ENCODE measurements at places on chromosomes 6 and 20. TPM values are rescaled to one million over a fixed set of nuclear protein-coding genes. Genes with fewer than 3 reads are reported as not detected.

The RSPO4 gene
- not detected for total RNA-seq

The PKIG gene
- 6.6 TPM for total RNA-seq

The TBPL1 gene
- 31.5 TPM for total RNA-seq

The CD93 gene
- not detected for total RNA-seq

The BACH2 gene
- 7.2 TPM for total RNA-seq

The SCUBE3 gene
- total RNA-seq = 0.47 TPM

The TRIM31 gene
- total RNA-seq = 181 TPM

- H3K4me3 ChIP-seq = no peak overlapping the region
- H3K27ac ChIP-seq = no peak overlapping the region
- no peaks in the 10 kb centered on the region for H3K27me3 ChIP-seq
- H3K4me1 ChIP-seq = peaks cover 30% of the 10 kb centered on the region
- no peak for DNase-seq
Measured at GRCh38 chr6:21804941-21805610, 211.5 kb downstream of the SOX4 start.

DNA sequence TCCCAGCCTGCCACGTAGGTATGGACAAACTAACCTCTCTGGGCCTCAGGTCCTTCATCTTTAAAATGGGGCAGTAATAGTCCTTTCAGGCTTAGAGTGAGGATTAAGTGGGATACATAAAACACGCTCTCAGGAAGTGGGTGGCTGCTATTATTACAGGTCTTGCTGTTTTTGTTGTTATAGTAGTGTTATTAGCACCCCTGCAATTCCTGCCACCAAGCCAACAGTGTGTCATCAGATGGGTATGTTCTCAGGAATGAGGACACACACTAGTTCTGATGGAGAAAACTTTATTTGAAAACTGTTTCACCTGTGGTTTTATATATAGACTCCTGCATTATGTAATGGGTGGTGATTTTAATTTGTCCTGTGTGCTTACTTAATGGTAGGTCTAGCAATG lies 131.7 kb downstream of the LRRC1 start:
- no peak overlapping the region for H3K4me3 ChIP-seq
- peaks cover 22% of the 10 kb centered on the region for H3K36me3 ChIP-seq
- peaks cover 42% of the 10 kb centered on the region for H3K4me1 ChIP-seq
- H3K27ac ChIP-seq = peak overlapping the region; percentile 96

DNA sequence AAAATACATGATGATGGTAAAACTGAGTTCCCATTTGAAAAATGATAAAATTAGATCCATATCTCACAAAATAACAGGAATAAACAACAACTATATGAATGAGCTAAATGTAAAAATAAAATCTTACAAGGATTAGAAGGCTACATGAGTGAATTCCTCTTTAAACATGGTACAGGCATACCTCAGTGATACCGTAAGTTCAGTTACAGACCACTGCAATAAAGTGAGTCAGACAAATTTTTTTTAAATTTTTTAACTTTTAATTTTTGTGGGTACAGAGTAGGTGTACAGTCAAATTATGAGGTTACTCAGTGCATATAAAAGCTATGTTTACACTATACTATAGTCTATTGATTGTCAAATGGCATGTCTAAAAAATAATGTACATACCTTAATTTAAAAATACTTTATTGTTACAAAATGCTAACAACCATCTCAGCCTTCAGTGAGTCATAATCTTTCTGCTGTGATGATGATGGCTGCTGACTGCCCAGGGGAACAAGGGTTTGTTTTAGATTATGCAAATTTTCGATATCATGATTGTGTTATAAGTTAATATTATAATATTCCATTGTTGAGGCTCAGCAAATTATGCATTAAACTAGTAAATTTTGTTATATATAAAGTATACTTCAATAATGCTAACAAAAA lies 222.8 kb upstream of the RUNX2 start:
- no peak overlapping the region for H3K4me3 ChIP-seq
- no peak overlapping the region for H3K27ac ChIP-seq
- DNase-seq = no peak
- no peaks in the 10 kb centered on the region for H3K4me1 ChIP-seq
- no peaks in the 10 kb centered on the region for H3K27me3 ChIP-seq

- no peak for DNase-seq
- peaks cover 9% of the 10 kb centered on the region for H3K4me1 ChIP-seq
- no peak overlapping the region for H3K27ac ChIP-seq
- no peak overlapping the region for H3K4me3 ChIP-seq
Measured at GRCh38 chr6:14721103-14721758, 524.6 kb upstream of the JARID2 start.

GRCh38 chr6:47733879-47734558 lies 35.6 kb downstream of the ADGRF4 start:
- peaks cover 8% of the 10 kb centered on the region for H3K36me3 ChIP-seq
- peak; percentile 48 for DNase-seq
- H3K27me3 ChIP-seq = no peaks in the 10 kb centered on the region
- no peak overlapping the region for H3K27ac ChIP-seq
- H3K4me3 ChIP-seq = no peak overlapping the region

DNA sequence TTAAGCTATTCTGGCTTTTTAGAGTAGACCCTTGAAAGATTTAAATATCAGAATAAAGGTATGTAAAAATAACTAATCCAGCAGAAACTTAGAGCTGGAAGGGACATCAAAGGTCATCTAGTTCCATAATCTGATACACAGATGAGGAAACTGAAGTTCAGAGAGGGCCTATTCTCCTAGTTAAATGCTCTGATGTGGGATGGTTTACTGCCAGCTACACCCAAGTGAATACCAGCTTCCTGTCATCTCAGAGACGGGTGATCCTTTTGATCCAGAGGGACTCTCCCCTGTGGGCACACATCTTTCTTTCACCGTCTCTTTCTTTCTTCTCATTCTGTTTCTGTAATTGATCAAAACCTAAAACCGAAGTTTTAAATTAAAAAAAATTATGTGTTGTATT lies 94.1 kb downstream of the MAN1A1 start:
- no peaks in the 10 kb centered on the region for H3K36me3 ChIP-seq
- DNase-seq = no peak
- no peak overlapping the region for H3K27ac ChIP-seq
- H3K4me3 ChIP-seq = no peak overlapping the region
- peaks cover 9% of the 10 kb centered on the region for H3K4me1 ChIP-seq

- no peak for DNase-seq
- no peak overlapping the region for H3K4me3 ChIP-seq
- no peaks in the 10 kb centered on the region for H3K36me3 ChIP-seq
Measured at GRCh38 chr6:110298411-110298810, 59.7 kb downstream of the METTL24 start.

GRCh38 chr6:23350752-23351453 lies 775.1 kb upstream of the NRSN1 start:
- H3K4me1 ChIP-seq = peaks cover 12% of the 10 kb centered on the region
- no peak overlapping the region for H3K27ac ChIP-seq
- no peak for DNase-seq
- no peaks in the 10 kb centered on the region for H3K27me3 ChIP-seq
- no peaks in the 10 kb centered on the region for H3K36me3 ChIP-seq

- no peak overlapping the region for H3K27ac ChIP-seq
- no peaks in the 10 kb centered on the region for H3K36me3 ChIP-seq
- DNase-seq = no peak
- H3K27me3 ChIP-seq = no peaks in the 10 kb centered on the region
Measured at GRCh38 chr6:142088858-142089216, 43.9 kb upstream of the GJE1 start.

DNA sequence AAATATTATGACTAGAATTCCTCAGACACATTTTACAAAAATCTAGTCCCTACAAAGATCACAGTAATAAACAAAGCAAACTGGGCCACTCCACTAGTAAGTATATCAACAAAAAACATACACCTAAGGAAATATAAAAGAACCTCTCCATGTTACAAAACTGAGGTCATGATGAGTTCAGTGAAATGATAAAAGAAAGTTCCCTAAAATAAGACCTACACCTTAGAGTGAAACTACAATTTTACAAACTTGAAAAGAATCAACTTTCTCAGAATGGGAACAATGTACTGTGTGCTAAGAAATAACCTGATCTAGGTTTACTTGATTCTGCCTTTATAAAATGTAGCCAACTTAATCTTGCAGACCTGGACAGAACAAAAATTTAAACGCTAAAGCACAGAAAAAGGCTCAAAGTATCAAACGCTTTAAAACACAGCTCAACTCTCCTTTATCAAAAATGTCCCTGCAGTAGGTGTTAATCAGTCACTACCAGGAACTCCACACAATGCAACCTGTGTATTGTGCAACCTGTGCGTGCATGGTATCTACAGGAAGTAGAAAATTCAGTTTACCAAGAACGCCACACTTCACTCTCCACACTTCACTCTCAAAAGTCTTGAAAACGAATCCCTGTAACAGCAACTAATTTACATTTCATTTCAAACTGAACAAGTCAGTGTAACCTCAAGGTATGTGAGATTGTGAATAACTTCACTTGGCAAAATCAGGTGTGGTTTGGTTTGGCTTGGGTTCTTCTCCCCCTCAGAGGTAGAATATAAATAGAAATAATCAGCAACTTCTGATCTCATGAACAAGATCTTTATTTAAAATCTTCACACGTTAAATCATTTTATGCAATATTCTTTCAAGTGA lies 1.8 kb downstream of the RALGAPA2 start:
- peaks cover 15% of the 10 kb centered on the region for H3K4me1 ChIP-seq
- no peaks in the 10 kb centered on the region for H3K27me3 ChIP-seq
- peak overlapping the region; percentile 74 for H3K4me3 ChIP-seq
- H3K27ac ChIP-seq = peak overlapping the region; percentile 58
- DNase-seq = peak; percentile 14

- no peak overlapping the region for H3K27ac ChIP-seq
- H3K4me1 ChIP-seq = no peaks in the 10 kb centered on the region
- no peaks in the 10 kb centered on the region for H3K27me3 ChIP-seq
- no peak overlapping the region for H3K4me3 ChIP-seq
- H3K36me3 ChIP-seq = no peaks in the 10 kb centered on the region
- no peak for DNase-seq
Measured at GRCh38 chr20:9424551-9424950, 89.8 kb upstream of the LAMP5 start.

DNA sequence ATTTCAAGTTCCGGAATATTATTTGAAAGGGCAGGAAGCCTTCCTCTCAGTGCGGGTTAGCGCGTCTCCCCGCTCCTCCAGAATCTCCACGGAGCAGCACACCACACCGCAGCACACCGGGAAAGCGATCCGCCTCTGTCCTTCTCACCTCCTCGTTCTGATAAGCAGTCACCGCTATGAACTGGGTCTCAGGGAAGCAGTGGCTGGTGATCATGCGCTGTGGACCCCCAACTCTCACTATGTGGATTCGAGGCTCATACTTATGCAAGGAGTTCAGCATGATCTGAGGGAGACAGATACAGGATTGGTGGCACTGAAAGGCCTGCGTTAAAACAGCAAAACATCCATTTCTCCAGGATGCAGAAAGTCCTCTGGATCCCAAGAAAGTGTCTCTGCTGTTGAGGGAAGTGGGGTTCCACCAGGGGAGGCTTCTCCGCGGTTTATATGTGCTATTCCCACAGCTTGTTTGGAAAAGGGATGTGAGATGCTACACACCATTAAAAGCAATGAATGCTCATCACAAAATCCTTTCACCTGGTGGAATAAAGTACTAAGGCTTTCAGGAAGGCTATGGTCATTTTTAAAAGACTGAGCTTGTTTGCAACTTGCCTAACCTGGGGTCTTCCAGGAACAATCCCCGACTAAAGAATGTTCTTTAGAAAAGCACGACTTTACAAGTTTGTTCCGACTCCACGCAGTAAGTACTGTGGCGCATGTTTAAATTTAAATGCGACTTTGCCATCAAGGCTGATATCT lies 1.9 kb downstream of the TBXT start:
- peaks cover 6% of the 10 kb centered on the region for H3K36me3 ChIP-seq
- no peaks in the 10 kb centered on the region for H3K4me1 ChIP-seq
- H3K4me3 ChIP-seq = no peak overlapping the region

DNA sequence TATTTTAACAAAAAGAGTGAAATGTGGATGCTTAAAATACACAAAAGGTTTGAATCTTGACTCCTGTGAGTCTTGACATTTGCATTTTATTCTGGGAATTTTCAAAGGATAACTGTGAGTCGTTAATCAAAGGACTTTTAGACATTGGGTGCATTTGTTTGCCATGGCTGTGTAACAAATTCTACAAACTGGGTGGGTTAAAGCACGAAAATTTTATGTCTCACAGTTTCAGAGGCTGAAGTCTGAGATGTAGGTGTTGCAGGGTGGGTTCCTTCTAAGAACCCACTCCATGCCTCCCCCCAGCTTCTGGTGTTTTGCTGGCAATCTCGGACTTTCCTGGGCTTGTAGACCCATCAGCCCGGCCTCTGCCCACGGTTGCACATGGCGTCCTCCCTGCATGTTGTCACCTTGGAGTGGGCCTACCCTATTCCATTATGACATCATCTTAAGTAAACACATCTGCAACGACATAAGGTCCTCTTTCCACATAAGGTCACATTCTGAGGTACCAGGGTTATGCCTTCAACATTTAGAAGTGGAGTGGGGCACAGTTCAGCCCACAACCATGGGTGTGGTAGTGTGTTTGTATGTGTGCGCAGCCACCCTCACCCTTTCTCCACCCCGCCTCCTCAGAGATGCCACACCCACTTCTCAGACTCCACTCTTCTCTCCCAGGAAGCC lies 113.1 kb downstream of the FOXA2 start:
- H3K4me3 ChIP-seq = no peak overlapping the region
- no peak overlapping the region for H3K27ac ChIP-seq
- peaks cover 2% of the 10 kb centered on the region for H3K4me1 ChIP-seq
- no peaks in the 10 kb centered on the region for H3K36me3 ChIP-seq
